ENCODE measurements at places on chromosomes 16 and 17. TPM values are rescaled to one million over a fixed set of nuclear protein-coding genes. Genes with fewer than 3 reads are reported as not detected.

The GAST gene
- total RNA-seq = not detected

The LGALS9 gene
- 2.2 TPM for total RNA-seq

The C17orf107 gene
- total RNA-seq = 0.17 TPM

The SLC7A6 gene
- 30.1 TPM for total RNA-seq

The EVI2A gene
- 0.63 TPM for total RNA-seq

The CRYBA1 gene
- not detected for total RNA-seq

GRCh38 chr17:57528058-57528451 lies 217.0 kb downstream of the CCDC182 start:
- DNase-seq = no peak

DNA sequence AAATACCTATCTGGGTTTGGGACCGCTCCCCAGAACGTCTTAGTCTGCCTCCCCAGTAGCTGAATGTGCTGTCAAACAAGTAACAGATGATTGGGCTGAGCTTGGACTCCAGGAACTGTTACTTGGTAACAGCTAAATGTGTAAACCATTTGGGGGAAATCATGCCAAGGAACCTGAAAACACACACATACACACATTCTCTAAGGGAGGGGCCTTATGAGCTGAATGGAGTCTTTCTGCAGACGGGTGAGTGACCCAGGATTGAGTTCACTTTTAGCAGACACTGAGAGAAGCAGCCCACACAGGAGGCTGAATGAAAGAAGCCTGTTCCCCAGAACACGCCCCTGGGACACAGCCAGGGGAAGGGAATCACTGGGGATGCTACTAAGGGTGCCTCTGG lies 1.6 kb downstream of the ACLY start:
- no peak for DNase-seq

DNA sequence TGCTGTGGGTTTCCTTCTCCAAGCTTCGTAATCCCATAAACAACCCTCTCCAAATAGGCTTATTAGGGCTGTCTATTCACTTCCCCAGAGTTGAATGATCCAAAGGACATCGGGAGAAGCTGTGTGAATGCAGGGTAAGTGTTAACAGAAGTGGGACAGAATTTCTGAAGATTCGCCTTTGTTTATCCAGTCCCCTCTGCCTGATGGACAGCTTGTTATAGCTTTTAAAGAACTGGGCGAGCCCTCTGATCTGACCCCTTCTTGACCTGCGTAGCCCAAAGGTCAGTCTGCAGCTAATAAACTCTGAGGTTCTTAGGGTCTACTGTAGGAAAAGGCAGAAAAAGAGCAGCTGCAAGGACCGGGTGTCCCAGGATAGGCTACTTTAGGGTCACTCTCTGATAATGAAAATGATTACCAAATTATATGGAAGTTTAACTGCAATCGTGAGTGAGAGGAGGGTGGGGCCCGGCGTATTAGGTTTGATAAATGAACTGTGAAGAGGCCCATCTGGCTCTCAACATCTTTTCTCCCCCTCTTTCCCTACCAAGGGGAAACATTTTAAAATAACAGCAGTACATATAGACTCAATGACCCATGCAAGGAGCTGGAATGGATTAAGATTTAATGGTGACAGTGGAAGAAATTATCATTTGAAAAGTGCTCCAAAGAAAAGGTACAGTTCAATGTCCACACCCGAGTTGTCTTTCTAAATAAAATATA lies 233.4 kb downstream of the FTO start:
- no peak for DNase-seq

DNA sequence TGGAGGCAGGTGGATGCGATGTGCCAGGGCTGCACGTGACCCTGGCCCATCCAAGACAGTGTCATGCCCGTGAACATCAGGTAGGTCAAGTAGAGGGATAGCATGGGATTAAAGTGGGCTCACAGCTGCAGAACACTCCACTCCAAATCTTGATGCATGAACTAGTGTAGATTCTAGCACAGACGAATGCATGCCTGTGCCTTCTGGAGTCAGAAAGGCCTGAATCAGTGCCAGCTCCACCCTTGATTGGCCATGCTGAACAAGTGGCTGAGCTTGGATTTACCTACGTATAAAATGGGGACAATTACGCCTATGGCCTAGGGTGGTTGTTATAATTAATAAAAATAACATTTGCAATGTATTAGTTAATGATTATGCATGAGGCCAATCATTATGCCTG lies 10.6 kb downstream of the IRX3 start:
- DNase-seq = no peak

GRCh38 chr16:56530872-56531271 lies 11.0 kb upstream of the BBS2 start:
- no peak for DNase-seq

DNA sequence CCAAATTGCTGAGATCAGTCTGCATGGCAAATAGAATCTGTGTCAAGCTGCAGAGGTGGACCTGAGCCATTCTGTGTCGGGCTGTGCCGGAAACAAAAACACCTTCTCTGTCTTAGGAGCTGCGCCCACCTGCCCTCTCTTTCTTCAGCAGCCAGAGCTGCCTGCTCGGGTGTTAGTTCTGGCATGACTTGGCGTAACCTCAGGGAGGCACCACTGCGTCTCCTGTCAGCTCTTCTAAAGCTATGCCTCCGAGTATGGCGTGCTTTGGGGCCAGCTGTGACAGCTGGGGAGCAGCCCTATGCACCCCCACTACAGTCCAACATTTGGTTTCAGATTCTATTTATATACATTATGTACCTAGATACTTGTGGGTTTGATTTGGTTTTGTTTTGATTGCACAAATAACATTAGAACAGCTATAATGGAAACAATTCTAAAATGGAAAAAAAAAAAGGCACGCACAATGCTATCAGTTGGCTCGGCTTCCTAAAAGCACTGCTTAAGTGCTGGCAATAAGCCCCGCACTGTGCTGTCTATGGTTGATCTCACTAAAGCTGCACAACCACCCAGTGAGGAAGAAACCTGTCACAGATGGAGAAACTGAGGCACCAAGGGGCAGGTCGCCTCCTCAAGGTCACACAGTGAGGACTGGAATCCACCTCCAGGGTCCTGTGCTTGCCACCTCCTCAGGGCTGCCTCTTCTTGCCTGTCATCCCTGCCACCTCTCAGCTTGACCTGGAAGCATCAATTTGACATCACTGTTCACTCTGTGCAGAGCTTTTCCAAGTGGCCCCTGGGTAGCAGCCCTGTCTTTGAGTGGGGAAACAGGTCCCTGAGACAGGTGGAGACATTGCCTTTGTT lies 18.7 kb upstream of the ADGRG1 start:
- DNase-seq = no peak

- DNase-seq = no peak
These were observed 6.5 kb downstream of the PSME3IP1 start for GRCh38 chr16:57179215-57179828.

DNA sequence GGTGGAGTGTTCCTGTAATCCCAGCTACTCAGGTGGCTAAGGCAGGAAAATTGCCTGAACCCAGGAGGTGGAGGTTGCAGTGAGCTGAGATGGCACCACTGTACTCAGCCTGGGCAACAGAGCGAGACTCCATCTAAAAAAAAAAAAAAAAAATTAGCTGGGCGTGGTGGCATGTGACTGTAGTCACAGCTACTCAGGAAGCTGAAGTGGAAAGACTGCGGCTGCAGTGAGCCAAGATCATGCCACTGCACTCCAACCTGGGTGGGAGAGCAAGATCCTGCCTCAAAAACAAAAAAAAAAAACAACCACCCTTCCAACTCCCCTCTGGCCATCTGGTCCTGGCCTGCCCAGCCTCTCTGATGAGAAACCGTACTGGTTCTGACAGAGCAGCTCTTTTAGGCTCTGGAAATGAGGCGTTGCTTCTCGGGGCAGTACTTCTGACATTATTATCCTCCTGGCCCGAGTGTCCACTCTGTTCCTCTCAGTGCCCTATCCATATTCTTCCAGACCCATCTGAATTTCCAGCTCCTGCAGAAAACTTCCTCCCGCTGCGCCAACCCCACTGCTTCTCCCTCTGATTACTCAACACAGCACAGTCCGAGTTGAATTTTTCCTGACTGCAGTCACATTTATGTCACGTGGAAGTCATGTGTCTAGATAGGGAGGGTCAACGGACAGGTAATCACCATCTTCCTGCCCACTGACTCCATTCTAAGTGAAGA lies 13.3 kb downstream of the GGA2 start:
- DNase-seq = no peak

GRCh38 chr16:13543850-13544249 lies 376.1 kb upstream of the ERCC4 start:
- no peak for DNase-seq

- DNase-seq = no peak
These were observed 10.5 kb downstream of the SREBF1 start for GRCh38 chr17:17826342-17826713.

DNA sequence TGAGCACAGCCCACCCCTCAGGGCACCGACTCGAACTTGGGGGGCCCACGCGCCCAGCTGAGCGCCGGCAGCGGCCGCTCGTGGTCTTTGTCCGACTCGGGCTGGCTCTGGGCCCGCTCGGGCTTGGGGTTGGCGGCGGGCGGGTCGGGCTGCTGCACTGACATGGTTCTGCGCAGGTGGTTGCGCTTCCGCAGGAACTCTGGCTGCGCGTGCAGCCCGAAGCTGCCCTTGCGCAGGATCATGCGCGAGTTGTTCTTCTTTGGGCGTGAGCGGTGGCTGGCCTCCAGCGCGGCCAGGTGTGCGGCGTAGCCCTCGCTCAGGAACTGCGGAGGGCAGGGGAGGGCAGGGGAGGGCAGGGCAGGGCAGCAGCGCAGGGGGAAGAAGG lies 11.1 kb downstream of the PIMREG start:
- DNase-seq = no peak

GRCh38 chr16:57618296-57619132 lies 9.9 kb upstream of the ADGRG1 start:
- DNase-seq = peak; percentile 44

DNA sequence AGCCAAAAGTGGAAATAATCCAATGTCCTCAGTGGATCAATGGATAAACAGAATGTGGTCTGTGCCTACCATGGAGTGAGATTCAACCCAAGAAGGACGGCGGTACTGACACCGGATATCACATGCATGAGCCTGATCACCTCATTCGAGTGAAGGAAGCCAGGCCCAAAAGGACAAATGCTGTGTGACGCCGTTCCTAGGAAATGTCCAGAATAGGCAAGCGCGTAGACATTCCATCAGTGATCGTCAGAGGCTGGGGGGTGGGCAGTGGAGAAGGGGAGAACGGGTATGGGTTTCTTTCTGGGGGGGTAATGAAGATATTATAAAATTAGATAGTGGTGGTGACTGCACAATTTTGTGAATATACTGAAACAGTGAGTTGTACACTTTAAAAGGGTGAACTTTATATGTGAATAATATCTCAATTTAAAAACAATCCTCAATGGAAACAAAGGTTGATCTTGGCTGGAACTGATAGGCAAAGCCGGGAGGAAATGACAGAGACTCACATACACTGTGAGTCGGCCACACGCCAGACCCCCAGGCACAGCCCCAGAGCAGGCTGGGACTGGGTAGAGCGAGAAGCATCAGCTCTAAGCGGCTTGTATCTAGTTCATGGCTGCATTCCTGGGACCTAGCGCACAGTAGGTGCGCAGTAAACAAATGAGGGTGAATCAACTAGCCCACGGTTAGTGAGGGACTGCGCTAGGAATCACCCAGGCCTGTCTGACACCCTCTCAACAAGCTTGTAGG lies 3.5 kb downstream of the DBNDD1 start:
- DNase-seq = peak; percentile 26

GRCh38 chr16:67336116-67336515 lies 9.5 kb downstream of the LRRC36 start:
- DNase-seq = no peak

- DNase-seq = no peak
These were observed 60.7 kb downstream of the FBXL20 start for GRCh38 chr17:39340731-39341130.

- DNase-seq = no peak
These were observed 42.1 kb upstream of the BHLHA9 start for GRCh38 chr17:1227917-1228780.

- DNase-seq = no peak
These were observed 5.9 kb upstream of the COL1A1 start for GRCh38 chr17:50207315-50207714.

- no peak for DNase-seq
These were observed 103.6 kb upstream of the C16orf82 start for GRCh38 chr16:26963109-26963508.

DNA sequence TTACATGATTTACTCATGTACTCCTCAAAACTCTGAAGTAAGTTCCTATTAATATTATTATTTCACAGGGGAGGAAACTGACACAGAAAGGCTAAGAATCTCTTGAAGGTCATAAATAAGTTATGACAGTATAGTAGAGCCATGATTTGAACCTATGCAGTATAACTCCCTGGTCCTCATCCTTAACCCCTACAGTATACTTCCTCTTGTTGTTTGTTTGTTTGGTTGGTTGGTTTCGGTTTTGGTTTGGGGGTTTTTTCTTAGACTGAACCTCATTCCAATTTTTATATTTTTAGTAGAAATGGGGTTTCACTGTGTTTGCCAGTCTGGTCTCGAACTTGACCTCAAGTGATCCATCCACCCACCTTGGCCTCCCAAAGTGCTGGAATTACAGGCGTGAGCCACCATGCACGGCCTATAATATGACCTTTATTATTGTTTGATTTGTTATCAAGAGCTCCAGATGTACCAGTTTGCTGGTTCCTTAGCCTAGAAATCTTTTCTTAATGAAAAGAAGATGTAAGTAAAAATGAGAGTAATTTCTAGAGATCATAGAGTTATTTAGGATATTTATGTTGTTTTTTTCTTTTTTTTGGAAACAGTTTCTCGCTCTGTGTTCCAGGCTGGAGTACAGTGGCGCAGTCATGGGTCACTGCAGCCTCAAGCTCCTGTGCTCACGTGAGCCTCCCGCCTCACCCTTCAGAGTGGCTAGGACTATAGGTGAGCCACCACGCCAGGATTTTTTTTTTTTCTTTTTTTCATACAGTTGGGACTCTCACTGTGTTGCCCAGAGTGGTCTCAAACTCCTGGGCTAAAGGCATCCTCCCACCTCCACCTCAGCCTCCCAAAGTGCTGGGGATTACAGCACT lies 4.8 kb downstream of the PRR11 start:
- DNase-seq = no peak

GRCh38 chr17:33968350-33969044 lies 286.6 kb upstream of the CCL2 start:
- peak; percentile 89 for DNase-seq

DNA sequence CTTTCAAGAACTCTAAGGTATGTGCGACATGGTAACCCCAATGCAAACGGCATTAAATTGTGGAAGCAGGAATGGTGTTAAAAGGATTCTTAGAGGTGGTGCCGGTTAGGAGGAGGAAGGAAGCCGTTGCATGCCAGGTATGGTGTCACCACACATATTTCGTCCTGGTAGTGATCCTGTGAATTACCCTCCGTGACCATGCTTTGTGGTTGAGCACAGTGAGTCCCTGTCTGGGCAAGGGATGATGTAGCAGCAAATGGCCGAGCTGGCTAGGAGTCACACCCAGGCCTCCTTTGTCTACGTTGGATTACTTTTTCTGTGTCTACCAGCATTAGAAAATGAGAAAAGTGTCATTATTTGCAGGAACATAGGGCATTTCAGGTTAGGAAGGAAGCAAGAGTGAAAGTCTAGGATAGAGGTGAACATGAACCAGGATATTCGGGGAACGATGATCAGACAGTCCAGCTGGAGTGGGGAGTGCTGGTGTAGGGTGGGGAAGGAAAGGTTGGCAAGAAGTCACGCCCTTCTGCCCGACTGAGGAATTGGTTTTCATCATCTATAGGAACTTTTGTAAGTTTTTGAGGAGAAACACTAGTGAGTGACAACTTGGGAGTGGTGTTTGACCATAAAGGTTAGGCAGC lies 123.5 kb downstream of the PRKCA start:
- peak; percentile 21 for DNase-seq

GRCh38 chr17:50301891-50302584 lies 27.8 kb downstream of the TMEM92 start:
- DNase-seq = no peak

- peak; percentile 19 for DNase-seq
These were observed 169.8 kb downstream of the PITPNC1 start for GRCh38 chr17:67546578-67547527.

Measured in Daoy (cell line).